ENCODE measurements at places on chromosomes 3 and 15.

GRCh38 chr3:116285781-116286421 is 159.4 kb downstream of the LSAMP start:
- DNase-seq, result no peak

DNA sequence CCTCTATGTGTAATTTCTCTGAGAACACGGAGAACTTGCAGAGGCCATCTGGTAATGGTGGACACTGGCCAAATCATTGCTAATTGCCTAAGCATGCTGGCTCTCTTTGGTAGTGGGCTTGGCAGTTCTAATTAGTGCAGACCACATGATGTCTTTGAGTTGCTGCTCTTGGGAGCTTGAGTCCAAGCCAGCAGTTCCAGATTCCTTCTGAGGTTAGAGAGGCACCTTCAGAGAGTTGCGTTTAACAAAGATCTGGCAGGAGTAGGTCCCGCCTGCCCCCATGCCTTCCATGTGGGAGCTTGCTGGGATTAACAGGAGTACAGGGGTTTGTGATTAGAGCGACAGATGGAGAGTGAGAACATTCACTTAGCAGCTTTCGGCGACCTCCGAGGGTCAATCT is 449.0 kb upstream of the LMCD1 start:
- no peak for DNase-seq

GRCh38 chr3:64057231-64057630 is 33.9 kb upstream of the PSMD6 start:
- no peak for DNase-seq

- no peak for DNase-seq
These were observed 290.7 kb upstream of the CTNNB1 start for GRCh38 chr3:40908612-40909011.

GRCh38 chr3:184556582-184557347 is 4.8 kb upstream of the EPHB3 start:
- DNase-seq, result no peak

DNA sequence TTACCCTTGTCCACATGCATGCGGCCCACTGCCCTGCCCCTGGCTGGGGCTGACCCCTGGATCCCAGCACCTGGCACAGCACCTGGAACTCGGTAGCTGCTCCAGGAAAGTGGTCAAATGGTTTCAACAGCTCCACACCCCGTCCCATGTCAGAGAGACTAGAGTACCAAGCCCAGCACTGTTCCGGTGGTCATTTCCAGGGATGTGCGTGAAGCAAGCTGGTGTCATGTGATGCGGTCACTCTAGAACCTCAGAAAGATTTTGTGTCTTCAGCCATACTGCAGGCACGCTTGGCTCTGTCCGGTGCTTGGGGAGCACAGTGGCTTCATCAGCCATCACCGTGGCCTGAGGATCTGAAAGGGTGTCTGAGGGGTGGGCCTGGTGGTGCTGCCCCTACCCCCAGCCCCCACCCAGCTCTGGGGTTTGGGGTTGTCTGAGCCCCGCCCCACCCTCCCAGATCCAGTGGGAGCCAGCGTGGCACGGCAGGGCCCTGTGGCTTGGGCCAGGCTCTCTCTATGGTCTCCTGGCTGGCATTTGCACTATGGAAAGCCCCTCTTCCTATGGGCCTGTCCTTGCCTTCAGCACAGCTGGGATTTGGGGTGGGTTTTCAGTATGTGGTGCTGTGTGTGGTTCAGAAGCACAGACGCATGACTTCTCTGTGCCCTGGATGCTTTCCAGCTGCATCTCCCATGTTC is 15.3 kb downstream of the APBA2 start:
- DNase-seq, result no peak

DNA sequence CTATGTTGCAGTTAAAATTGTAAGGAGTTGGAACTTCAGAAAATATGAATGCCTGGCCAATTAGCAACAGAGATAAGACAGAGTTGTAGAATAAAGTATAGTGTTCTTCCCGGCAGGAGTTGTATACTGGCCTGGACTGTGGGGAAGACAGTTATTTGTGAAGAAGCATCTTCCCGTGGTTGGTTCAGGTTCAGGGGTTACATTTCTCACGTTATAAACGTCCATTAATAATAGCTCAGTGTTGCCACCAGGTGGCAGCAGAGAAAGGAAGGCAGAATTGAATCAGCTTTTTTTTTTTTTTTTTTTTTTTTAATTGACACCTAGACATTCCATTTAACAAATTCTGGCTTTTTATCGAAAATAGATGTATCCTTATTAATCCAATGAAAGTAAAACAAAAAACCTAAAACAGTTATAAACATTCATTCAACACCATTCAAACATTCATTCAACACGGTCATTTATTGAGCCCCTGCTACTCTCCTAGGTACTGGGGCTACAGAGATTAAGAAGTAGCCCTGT is 66.4 kb upstream of the NR2E3 start:
- peak; percentile 17 for DNase-seq

GRCh38 chr15:74651242-74651741 is 35.7 kb downstream of the CLK3 start:
- no peak for DNase-seq

- no peak for DNase-seq
These were observed 374.6 kb downstream of the EPHB1 start for GRCh38 chr3:135169651-135170050.

GRCh38 chr15:50463423-50464358 is 39.5 kb downstream of the USP8 start:
- DNase-seq, result no peak

DNA sequence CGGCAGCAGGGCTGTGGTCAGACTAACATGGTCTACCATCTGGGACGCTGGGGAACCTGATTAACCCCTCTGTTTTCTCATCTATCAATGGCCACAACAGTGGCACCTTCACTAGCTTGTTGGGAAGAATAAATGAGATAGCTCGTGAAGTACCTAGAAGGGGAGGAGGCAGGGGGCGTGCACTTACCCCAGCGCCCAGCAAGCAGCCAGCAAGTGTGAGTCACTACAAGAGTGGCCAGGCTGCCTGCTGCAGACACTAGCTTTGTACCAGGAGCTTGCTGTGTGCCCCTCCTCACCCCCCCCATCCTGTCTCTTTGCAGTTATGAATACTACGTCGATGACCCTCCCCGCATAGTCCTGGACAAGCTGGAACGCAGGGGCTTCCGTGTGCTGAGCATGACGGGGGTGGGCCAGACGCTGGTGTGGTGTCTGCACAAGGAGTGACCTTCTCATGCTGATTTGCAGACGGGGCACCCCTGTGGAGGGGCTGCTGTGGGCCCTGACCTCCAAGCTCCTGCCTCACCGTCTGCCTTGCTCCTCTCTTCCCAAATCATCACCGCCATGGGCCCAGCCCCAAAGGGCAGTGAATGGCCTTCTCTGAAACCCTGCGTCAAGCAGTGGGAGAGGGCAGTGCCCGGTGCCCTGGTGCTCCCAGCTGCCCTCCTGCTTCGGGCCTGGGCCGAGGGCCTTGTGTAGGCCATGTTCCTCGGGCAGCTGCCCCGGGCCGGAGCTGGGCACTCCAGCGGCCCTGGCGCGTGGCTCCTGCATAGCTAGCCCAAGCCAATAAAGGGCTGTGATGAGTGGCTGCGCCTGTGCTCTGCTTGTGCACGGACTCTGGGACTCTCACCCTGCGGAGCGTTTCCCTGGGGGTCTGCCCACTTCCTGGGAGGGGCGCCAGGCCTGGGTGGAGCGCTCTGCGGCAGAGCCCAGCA is 2.6 kb upstream of the C15orf62 start:
- DNase-seq, result no peak

Data from NCI-H187 (cell line).